ENCODE measurements at places on chromosomes 5 and 9. TPM values are rescaled to one million over a fixed set of nuclear protein-coding genes. Genes with fewer than 3 reads are reported as not detected.

DNA sequence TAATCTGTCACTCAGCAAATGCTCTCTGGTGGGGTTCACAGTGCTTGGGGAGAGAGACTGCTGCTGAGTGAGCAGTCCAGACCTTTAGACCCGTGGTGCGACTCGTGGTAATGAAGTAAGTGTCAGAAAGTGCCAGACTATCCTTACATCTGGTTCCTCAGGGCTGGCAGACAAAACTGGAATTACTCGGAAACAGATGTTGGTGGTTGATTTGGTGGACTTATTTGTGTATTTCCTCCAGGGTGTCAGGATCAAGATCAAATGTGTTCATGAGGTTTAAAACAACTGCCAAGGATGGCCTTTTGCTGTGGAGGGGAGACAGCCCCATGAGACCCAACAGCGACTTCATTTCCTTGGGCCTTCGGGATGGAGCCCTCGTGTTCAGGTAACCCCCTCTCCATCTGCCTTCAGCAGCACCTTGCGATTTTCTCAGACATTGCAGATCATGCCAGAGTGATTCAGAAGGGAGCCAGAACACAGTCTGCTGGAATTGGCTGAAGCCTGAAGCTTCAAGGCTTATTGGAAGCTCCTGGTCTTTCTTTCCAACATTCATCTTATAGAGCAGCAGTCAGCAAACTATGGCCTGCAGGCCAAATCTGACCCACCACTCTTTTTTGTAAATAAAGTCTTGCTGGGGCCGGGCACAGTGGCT is 105.2 kb downstream of the LIFR start:
- H3K27ac ChIP-seq, result peak overlapping the region; percentile 60
- no peak for DNase-seq
- no peak overlapping the region for H3K4me3 ChIP-seq
- no peaks in the 10 kb centered on the region for H3K36me3 ChIP-seq

- no peaks in the 10 kb centered on the region for H3K4me1 ChIP-seq
- H3K36me3 ChIP-seq, result peaks cover 100% of the 10 kb centered on the region
- DNase-seq, result no peak
- H3K27ac ChIP-seq, result no peak overlapping the region
- H3K4me3 ChIP-seq, result no peak overlapping the region
These were observed 66.2 kb downstream of the SMC5 start for GRCh38 chr9:70324963-70325362.

- no peaks in the 10 kb centered on the region for H3K4me1 ChIP-seq
- no peak overlapping the region for H3K27ac ChIP-seq
- H3K27me3 ChIP-seq, result no peaks in the 10 kb centered on the region
- no peak for DNase-seq
These were observed 15.2 kb upstream of the ZCCHC9 start for GRCh38 chr5:81286059-81286617.

GRCh38 chr5:146751054-146751453 is 127.5 kb downstream of the PPP2R2B start:
- H3K4me3 ChIP-seq, result no peak overlapping the region
- peak overlapping the region; percentile 66 for H3K27ac ChIP-seq
- peaks cover 11% of the 10 kb centered on the region for H3K4me1 ChIP-seq
- H3K27me3 ChIP-seq, result no peaks in the 10 kb centered on the region

DNA sequence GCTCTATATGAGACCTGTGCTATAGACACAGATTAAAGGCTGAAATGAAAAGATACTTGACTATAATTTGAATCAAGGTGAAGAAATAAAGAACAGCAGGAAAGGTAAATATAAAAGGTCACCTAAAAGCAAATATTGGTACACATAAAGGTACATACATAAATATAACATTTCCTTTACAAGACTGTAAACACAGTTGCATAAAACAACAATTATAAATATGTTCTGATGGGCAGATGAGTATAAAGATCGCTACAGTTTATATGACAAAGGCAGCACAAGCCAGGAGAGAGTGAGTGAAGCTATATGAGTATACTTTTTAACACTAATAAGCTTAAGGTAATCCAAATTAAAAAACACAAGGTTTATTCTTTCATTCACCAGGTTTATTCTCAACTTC is 114.5 kb downstream of the OXCT1 start:
- H3K27ac ChIP-seq, result no peak overlapping the region
- H3K36me3 ChIP-seq, result peaks cover 58% of the 10 kb centered on the region
- H3K4me3 ChIP-seq, result no peak overlapping the region

Gene LCN1
- not detected for total RNA-seq

Gene MEIKIN
- not detected for total RNA-seq
